ENCODE measurements at places on chromosomes 11 and 22. TPM values are rescaled to one million over a fixed set of nuclear protein-coding genes. Genes with fewer than 3 reads are reported as not detected.

- DNase-seq: no peak
Observed at GRCh38 chr11:85913513-85913912, 58.3 kb downstream of the CCDC83 start.

- no peak for DNase-seq
Observed at GRCh38 chr11:74256378-74257133, 54.9 kb downstream of the P4HA3 start.

GRCh38 chr11:128318856-128319474, 268.4 kb downstream of the ETS1 start:
- DNase-seq: no peak

GRCh38 chr11:19576054-19576453, 136.6 kb upstream of the NAV2 start:
- DNase-seq: no peak

GRCh38 chr11:112613051-112613972, 347.9 kb upstream of the NCAM1 start:
- peak; percentile 79 for DNase-seq

GRCh38 chr11:66339162-66339675, 3.0 kb upstream of the RIN1 start:
- no peak for DNase-seq

DNA sequence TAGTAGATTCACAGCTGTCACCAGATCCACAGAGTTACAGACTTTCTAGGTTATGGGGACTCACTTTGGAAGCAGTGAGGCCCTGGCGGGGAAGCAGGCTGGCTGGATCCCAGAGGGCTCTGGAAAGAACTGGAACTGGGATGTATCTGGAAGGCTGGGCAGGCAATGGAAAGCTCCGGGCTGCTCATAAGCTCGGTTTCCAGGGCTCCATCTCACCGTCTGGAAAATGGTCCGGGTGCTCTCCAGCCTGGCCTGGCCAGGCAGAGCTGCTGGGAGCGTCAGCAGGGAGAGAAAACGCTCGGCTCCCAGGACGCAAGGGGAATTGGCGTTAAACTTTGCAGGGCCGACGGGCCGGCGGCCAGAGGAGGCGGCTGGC, 335 bp upstream of the SEZ6L start:
- DNase-seq: peak; percentile 11

DNA sequence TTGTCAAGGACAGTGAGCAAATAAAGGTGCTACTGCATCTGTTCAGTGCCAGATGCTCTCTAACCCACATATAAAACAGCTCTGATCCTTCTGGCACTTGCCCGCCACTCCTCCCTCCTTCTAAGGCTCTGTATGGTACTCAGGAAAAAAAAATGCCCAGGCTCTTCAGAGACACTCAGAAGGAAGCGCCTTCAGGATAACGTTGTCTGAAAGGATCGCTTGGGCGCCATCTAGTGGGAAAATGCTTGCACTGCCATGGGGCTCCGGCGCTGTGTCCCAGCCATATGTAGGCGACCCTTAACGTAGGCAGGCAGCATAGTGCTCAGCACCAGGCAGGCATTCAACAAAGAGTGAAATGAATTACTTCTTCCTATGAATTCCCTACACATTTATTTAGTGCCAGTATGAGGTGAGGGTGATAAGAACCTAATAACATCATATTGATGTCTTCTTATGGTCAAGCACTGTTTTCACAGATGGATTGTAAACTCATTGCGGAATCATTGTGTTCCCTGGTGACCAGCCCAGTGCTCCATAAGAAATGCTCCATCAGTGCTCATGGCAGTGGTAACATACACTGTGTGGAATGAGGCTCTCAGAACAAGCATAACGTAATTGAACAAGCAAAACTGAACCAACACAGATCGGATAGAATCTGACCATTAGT, 39.6 kb downstream of the PAMR1 start:
- peak; percentile 92 for DNase-seq

DNA sequence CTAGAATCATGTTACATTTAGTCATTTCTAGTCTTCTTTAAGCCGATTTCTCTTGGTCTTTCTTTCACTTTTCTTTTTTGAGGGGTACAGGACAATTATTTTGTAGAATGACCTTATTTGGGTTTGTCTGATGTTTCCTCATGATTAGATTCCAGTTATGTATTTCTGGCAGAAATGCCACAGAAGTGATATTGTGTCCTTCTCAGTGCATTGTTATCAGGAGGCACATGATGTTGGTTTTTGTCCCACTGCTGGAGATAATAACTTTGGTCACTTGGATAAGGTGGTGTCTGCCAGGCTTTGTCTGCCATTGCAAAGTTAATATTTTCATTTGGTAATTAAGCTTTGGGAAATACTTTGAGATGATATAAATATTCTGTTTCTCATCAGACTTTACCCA, 100.3 kb downstream of the RRM1 start:
- no peak for DNase-seq

GRCh38 chr11:82909015-82909640, 7.6 kb downstream of the DDIAS start:
- DNase-seq: no peak

DNA sequence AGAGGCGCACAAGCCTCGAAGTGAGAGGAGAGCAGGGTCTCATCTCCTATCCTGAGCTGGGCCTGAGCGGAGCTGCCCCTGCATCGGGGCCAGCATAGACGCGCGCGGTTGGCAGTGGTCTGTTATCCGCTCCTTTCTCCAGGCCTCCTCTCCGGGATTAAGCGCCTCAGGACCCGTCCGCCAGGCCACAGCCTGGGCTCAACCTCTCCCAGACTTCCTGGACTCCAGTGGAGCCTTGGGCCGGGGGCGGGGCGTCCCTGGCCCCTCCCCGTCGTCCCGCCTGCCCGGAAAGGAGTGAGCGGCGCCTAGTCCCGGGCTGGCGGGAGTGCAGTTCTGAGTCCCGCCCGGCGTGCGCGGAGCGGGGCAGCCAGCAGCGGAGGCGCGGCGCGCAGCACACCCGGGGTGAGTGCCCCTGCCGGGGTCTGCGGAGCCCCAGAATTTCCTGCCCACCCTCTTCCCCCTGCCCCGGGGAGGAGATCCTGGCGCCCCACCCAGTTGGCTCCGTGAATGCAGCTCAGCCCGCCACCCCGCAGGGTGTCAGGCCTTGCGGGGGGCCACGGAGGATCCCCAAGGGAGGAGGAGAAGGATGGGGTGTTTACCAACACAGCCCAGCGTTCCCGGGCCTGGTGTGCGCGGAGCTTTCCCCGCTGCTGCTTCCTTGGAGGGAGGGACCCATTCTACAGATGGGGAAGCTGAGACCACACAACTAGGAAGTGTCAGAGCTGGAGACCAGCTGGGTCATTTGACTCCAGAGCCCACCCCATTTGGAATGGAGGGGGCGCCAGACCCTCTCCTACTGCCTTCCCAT, at the start of gene TCIRG1:
Gene TCIRG1 (plus strand): TSS at position 308 of the 808 bp plus-strand sequence. CDS start 2,247 bp downstream, outside the sequence.
- peak; percentile 71 for DNase-seq

DNA sequence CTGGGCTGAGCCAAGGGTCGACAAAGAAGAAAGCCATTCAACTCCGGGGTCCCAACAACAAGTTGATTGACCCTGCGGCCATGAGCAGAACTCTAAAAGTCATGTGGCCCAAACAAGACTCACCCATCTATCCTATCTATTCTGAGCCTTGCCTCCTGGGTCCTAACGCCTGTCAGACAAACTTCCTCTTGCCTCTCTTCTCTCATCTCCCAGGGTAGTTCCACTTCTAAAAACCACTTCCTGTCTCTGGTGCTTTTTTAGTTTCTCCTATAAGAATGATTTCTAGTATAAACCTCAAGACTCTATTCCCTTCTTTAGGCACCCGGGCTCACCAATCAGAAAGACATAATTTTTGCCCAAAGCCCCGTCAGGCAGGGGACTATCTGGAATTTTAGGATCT, 530.2 kb downstream of the DLG2 start:
- DNase-seq: no peak

- peak; percentile 50 for DNase-seq
Observed at GRCh38 chr11:108551651-108552462, 41.7 kb downstream of the EXPH5 start.

GRCh38 chr11:27228232-27228905, 134.6 kb downstream of the CCDC34 start:
- peak; percentile 67 for DNase-seq

DNA sequence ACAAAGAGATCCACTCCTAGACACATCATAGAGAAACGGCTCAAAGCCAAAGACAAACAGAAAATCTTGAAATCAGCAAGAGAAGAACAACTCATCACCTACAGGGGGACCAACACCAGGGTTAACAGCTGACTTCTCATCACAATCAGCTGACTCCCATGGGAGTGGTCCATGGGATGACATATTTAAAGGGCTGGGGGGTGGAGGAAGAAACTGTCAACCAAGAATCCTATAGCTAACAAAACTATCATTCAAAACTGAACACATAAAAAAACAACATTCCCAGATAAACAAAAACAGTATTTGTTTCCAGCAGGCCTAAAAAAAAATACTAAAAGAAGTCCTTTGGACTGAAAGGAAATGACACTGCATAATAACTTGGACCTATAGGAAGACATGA, 86.7 kb downstream of the APOL5 start:
- no peak for DNase-seq

GRCh38 chr11:9187616-9188015, 77.5 kb downstream of the DENND5A start:
- no peak for DNase-seq

DNA sequence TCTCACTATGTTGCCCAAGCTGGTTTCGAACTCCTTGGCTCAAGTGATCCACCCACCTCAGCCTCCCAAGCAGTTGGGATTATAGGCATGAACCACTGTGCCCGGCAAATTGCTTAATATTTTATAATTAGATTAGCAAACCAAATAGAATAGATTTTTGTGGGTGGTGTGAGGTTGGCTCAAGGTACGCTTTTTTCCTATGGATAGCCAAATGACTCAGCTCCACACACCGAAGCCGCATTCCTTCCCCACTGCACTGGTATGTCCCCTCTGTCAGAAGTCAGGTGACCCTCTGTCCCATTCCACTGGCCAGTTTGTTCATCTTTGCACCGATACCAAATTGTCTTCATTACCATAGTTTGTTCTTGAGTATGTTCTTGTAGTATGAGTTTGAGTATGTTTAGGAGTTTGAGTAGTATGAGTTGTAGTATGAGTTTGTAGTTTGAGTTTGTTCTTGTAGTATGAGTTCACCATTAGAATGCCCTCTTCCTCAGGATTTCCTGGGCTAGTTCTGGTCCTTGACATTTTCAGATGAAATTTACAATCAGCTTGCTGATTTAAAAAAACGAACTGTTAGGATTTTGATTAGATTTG, 19.4 kb downstream of the SUSD2 start:
- DNase-seq: no peak

- DNase-seq: no peak
Observed at GRCh38 chr22:42610186-42610585, 4.5 kb downstream of the POLDIP3 start.

GRCh38 chr22:24009227-24010017, 1.7 kb upstream of the CABIN1 start:
- DNase-seq: no peak

GRCh38 chr11:79007771-79008402, 432.9 kb downstream of the TENM4 start:
- DNase-seq: no peak

DNA sequence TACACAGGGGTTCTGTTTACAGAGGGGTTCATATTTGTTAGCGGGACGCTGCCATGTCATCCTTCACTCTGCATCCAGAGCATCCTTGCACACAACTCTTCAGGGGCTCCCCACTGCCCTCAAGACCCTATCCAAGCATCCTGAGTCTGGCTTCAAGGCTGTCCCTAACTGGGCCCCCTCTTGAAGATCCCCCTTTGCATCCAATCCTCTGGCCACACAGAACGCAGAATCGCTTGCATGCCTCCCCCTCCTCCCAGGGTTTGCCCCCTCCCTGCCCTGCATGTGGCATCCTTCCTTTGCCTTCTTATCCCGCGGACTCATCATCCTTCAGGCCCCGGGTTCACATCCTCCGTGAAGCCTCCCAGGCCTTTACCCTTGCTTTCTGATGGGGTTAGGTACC, 18.6 kb downstream of the C1QTNF6 start:
- no peak for DNase-seq

- no peak for DNase-seq
Observed at GRCh38 chr11:72789493-72790131, 4.2 kb downstream of the STARD10 start.

DNA sequence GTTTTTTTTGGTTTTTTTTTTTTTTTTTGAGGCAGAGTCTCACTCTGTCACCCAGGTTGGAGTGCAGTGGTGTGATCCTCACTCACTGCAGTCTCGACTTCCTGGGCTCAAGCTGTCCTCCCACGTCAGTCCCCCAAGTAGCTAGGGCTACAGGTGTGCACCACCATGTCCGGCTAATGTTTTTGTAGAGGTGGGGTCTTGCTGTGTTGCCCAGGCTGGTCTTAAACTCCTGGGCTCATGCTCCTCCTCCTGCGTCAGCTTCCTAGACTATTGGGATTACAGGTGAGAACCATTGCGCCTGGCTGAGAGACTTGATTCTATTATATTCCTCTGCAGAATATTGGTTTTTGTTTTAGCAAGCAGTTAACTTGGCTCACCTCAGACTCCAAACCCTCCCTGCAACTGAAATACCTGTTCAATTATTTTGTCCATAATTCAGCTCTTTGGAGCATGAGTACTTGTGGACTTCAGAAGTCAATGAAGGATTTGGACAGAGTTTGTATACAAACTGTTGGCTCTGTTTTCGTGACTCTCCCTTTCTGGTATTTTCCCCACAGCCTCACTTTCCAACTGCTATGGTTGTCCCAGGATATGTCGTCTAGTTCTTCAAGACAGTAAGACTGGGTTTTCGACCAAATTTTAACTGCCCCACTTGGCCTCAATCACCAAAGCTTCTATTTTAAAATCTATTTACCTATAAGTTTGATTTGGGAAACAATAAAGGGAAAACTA, 69.1 kb upstream of the ADORA2A start:
- DNase-seq: no peak

DNA sequence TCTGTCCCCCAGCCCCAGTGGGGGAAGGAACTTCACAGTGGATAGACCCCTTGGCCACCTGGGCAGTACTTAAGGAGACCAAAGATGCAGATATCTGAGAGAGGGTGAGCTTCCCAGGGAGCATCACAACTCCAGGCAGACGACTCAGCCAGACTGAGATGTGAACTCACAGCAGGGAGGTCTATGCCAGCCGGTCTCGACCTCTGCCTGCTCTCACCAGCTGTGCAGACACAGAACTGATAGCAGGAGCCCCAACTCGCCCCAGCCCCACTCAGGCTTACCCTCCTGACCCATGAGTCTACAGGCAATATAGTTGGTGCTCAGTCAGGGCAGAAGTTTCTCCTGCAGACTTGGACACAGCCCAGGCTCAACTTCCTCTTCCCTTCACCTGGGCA, 29.7 kb upstream of the ACCSL start:
- DNase-seq: no peak

GRCh38 chr11:68812526-68812925, 29.2 kb downstream of the CPT1A start:
- DNase-seq: no peak

MOGAT2 gene
- not detected for total RNA-seq

SLC22A6 gene
- not detected for total RNA-seq

C11orf16 gene
- total RNA-seq: not detected

GLB1L2 gene
- total RNA-seq: 1.8 TPM

TMEM151A gene
- total RNA-seq: not detected

ANKRD13D gene
- total RNA-seq: 36.9 TPM

MED19 gene
- total RNA-seq: 11.0 TPM

LRRC55 gene
- total RNA-seq: 0.72 TPM

PARVA gene
- total RNA-seq: 26.3 TPM

NPTXR gene
- 12.3 TPM for total RNA-seq

H19 gene
- total RNA-seq: 18,800 TPM

SCO2 gene
- 1.3 TPM for total RNA-seq

OR51E2 gene
- total RNA-seq: not detected

MRGPRX1 gene
- total RNA-seq: not detected

LBHD1 gene
- 2.9 TPM for total RNA-seq

TOP3B gene
- 19.0 TPM for total RNA-seq

SLCO2B1 gene
- 20.3 TPM for total RNA-seq

FOSL1 gene
- 0.21 TPM for total RNA-seq

A4GALT gene
- 24.1 TPM for total RNA-seq

COPB1 gene
- total RNA-seq: 173 TPM

FHIP1B gene
- 19.3 TPM for total RNA-seq

Measured in tongue (tissue), 3 donors.